ENCODE measurements at places on chromosomes 12 and 14.

- DNase-seq: no peak
Measured at GRCh38 chr12:93060666-93061472, 131.8 kb upstream of the EEA1 start.

DNA sequence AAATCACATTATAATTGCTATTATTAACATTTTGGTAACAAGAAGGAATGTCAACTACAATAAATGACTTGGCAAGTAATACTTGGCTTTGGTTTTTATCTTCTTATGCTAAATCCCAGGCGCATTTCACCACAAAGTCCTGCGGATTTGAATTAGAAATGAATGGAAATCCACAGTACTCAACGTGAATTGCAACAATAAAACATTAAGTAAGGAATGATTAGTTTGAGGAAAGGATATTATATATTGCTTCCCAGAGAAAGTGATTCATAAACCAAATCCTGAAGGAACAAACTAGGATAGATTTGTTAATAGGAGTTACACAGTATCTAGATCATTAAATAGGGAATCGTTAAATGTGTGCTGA lies 1089.7 kb downstream of the TRHDE start:
- DNase-seq: no peak

- no peak for DNase-seq
Measured at GRCh38 chr12:113604666-113605065, 133.0 kb upstream of the LHX5 start.

DNA sequence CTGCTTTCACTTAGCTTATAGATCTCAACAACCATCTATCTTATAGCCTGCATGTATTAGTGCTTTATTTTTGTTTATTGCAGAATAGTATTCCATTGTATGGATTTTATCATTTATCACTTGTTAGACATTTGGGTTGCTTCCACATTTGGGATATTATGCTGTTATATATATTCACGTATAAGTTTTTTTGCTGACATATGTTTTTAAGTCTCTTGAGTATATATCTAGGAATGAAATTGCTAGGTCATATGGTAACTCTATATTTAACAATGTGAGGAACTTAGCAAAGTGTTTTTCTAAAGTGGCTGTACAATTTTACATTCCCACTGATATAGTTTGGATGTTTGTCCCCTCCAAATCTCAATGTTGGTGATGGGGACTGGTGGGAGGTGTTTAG lies 208.1 kb downstream of the CPNE8 start:
- no peak for DNase-seq

- peak; percentile 56 for DNase-seq
Measured at GRCh38 chr14:76872796-76873432, 46.7 kb downstream of the LRRC74A start.

DNA sequence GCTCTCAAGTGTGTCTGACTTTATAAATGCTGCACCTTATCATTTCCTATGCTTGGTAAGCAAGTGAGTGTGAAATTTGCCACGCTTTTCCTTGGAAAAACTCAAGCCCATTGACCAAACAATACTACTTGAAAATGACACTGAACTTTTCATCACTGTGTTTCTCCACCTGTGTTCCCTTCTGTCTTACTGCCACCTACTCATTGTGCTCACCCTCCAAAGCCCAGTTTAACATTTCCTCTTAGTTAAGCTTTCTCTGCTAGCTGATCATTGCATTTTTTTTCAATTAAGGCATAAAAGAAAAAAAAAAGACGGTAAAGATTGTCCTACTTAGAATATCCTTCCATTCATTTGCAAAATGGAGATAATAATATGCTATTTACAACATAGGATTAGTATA lies 445.7 kb downstream of the DPF3 start:
- DNase-seq: no peak

GRCh38 chr14:69876221-69876847 lies 2.9 kb upstream of the SMOC1 start:
- no peak for DNase-seq

DNA sequence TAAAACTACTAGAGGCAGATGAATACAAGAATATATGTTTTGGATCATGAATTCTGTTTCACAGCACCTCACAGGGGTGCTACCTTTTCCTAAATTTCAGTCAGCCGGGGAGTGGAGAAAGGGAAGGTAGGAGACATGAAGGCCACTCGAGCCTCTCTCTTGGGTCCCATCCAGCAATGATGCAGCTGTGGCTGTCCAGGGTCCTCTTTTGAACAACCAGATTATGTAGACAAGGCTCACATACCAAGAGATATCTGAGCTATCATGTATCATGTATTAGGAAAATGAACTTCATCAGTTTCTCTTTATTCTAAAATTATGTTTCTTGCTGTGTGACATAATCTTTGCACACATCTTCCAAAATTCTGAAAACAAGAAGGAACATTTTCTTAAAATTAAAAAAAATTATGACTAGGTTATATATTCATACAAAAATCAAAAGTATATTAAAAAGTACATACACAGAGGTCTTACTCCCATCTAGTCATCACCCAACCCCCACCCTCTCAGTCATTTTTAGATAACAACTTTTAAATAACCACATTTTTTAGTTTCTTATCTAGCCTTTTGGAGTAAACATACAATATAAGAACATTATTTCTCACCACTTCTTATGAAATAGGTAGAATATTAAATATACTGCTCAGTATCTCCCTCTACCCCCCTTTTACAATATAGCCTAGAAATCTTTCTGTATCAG lies 88.7 kb downstream of the ACADS start:
- DNase-seq: no peak

DNA sequence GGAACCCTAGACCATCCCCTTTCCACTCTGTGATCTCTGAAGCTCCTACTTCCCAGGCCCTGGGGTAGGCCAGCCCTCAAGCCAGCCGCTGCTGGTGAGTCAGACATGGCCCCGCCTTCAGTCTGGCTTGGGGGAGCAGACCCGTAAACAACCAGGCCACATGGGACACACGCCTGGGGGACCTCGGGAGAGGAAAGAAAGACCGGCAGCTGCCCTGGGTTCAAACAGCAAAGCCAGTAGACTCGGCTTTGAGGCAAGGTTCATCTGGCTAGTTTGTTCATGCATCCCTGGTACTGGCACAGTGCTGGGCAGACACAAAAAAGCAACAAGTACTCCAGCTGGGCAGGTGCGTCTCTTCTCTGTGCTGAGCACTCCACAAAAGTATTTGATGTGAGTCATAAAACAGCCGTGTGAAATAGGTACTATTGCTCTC lies 101.9 kb downstream of the SETD3 start:
- no peak for DNase-seq

DNA sequence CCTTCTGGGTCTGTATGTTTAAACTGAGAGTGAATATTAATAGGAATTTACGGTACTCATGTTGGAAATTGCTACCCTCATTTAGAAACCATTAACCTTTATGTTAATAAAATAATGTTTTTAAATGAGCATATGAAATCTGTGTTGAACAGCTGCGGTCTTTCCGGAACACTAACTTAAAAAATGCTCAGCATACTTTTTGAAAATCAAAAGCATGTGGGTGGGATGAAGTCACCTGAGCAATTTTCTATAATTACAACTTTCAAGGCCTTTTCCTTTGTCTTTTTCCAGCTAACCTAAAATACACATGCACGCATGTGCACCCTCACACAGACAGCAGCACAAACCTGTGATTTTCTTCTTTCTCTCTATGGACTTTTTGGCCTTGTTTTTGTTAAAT lies 39.8 kb downstream of the BORCS5 start:
- DNase-seq: no peak

GRCh38 chr12:86154620-86155019 lies 101.6 kb downstream of the MGAT4C start:
- DNase-seq: no peak

DNA sequence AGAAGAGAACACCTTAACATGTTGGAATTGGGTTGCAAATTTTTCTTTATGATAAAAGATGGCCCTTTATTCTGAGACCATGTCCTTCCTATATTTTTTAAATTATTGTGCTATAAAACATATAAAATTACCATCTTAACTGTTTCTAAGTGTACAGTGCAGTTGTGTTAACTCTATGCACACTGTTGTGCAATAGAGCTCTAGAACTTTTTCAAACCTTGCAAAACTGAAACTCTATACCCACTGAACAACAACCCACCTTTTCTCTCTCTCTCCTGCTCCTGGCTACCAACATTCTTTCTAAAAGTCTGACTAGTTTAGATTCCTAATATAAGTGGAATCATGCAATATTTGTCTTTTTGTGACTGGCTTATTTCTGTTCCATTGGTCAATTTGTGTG lies 7.8 kb upstream of the CPM start:
- DNase-seq: no peak

DNA sequence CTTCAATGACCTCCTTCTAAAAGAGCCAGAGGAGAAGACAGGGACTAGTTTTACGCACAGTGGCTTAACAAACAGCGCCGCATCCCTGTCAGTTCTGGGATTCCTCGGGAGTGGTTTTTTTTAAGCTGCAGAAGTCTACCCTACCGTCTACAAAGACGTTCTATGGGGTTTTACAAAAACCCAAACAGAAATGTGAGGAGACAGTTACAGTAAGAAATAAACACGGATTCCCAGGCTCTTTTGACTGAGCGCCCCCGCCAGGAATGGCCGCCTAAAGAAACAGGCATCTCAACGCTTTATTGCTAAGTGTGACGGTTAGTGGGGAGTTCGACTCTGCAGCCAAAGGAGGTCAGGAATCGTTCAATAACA lies 484 bp downstream of the ALKBH1 start:
- DNase-seq: no peak

GRCh38 chr12:9740106-9740750 lies 7.3 kb upstream of the CLECL1 start:
- DNase-seq: peak; percentile 43

DNA sequence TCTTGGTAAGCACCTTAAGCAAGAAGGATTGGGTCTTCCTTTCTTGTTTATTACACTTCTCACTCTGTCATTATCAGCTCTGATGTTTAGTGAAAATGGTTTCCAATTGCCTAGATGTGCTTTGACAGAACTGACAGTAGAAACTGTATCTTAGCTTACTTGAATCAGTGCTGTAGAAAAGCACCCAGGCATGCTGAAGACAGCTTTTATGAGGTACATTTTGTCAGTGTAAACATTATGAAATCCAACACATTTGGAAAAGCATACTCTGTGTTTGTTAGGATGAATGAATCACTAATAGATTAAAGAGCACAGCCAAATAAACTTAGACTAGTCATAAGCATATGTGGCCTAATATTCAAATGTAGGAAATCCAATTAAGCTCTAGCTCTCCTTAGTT lies 290.2 kb upstream of the NPAS3 start:
- no peak for DNase-seq

GRCh38 chr12:124167141-124167540 lies 127.8 kb upstream of the RFLNA start:
- DNase-seq: no peak

DNA sequence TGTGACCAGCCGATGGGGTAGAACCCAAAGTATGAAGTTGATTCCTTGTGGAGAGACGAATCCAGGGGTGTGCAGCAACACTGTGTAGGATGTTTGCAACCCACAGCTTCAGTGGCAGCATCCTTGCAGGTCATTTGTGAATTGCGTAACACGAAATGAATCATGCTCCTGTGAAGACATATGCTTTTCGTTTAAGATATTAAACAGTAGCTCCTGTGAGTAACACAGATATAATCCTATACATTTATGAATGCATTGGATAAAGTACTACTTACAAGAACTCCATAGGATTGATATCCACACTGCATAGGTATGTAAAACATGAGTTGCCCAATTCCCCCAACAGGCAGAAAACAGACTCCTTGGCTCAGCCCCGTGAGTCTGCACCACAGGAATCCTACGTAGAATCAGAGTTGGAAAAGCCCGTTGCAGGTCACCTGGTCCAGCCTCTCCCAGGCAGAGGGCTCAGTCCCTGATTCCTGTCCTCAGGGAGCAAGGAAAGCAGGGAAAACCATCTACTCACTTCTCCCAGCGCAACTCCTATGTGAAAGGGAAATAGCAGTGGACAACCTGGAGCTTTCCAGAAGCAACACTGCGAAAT lies 75.8 kb downstream of the GPATCH2L start:
- DNase-seq: no peak

DNA sequence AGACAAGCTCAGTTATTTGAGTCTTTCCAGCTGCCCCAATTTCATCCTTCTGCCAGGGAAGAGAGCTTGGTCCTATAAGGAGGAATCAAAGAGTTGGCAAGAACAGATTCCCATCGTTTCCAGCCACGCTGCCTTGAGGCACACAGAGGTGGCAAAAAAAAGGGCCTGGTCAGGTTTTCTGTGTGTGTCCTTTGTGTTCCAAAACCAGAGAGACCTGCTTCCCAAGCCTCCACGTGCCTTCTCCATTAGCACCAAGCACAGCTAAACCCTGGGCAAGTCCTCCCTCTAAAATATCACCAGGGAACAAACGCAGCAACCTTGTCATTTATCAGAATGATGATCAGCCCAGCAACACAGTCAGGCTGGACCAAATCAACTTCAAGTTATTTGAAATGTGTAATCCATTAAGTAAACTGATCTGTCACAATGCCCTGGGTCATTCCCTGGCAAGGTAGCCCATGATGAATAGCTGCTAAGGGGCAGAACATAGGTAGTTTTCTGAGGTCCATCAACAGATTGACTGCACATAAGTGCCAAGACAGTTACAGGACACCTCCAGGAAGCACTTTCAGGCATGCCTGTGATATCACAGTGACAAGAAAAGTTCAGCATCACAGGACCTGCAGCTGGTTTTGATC lies 28.6 kb upstream of the C12orf42 start:
- DNase-seq: no peak

DNA sequence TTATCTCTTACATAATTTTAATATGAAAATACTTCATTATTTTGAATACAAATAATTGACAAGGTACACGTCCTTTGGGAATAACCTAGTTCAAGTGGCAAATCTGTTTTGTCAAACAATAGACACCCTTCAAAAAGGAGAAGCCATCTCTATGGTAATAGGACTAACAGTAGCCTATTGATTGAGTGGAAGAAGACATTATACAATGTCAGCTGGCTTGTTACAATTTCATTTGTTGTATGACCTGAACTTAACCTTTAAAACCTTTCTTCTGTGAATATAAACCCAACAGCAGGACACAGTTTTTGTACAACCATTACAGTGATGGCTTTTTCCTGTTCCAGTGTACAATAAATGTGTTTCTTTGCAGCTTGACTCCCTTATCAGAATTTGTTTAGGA lies 8.1 kb downstream of the TMEM260 start:
- DNase-seq: no peak

GRCh38 chr12:4589941-4590340 lies 27.9 kb downstream of the DYRK4 start:
- no peak for DNase-seq

DNA sequence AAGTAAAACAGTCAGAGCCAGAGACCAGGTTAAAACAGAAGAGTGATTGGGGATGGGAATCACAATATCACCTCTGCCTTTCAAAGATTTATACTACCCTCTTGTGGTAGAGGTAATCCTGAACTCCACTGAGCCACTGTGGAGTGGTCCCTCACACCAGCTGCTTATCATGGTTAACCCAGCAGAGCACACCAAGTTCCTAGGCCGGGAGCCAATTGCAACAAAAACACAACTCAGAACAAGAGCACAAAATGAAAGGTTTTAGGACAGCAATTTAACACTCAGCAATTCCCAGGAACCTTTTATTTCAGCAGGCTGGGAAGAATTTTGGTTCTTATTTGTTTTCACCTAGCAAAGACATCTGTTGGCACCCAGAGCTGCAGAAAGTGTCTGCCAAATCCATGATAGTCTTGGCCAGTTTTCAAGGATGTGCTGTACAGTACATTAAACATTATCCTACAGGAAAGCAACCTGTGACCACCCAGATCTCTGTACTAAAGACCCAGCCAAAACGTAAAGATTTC lies 220.5 kb upstream of the ATXN7L3B start:
- no peak for DNase-seq

Measured in stimulated activated naive CD4-positive, alpha-beta T cell (primary cell).